Caudate nucleus (tissue), 63 donors: ENCODE measurements at places on chromosomes 13 and 19.

GRCh38 chr19:45778010-45778661, 4.2 kb downstream of the DMPK start:
- DNase-seq: no peak

DNA sequence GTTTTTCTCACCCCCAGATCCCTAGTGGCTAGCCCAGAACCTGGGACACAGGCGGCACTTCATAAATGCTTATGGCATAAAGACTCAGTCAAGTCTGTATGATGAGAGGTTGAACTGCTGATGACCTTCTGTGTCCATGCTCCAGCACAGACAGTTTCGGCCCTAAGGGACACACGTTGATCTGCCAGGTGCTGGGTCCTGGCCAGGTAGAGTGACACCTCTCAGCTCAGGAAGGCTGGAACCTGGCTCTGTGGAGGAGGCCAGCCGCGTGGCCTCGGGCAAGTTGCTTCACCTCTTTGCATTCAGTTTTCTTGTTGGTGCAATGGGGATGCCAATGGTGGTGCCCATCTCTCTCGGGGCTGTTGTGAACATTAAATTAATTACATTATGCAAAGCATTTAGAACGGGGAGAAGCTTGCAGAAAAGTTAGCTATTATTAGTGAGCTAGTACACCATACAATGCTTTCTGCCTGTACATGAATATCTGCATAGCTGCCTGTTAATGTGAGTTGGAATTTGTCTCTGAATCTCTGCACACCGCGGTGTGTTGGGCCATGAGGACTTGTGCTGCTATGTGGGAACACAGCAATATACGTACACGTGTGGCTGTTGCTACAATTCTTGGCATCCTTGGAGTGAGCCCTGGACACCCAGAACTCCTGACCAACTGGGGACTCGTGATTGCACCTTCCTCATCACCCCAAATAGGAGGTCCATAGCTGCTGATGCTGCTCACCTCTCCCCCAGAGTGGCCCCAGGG, 8.4 kb downstream of the GADD45B start:
- DNase-seq: no peak

- no peak for DNase-seq
Observed at GRCh38 chr19:8631425-8631819, 989 bp downstream of the NFILZ start.

- DNase-seq: no peak
Observed at GRCh38 chr13:25971459-25972145, 80.2 kb downstream of the SHISA2 start.

DNA sequence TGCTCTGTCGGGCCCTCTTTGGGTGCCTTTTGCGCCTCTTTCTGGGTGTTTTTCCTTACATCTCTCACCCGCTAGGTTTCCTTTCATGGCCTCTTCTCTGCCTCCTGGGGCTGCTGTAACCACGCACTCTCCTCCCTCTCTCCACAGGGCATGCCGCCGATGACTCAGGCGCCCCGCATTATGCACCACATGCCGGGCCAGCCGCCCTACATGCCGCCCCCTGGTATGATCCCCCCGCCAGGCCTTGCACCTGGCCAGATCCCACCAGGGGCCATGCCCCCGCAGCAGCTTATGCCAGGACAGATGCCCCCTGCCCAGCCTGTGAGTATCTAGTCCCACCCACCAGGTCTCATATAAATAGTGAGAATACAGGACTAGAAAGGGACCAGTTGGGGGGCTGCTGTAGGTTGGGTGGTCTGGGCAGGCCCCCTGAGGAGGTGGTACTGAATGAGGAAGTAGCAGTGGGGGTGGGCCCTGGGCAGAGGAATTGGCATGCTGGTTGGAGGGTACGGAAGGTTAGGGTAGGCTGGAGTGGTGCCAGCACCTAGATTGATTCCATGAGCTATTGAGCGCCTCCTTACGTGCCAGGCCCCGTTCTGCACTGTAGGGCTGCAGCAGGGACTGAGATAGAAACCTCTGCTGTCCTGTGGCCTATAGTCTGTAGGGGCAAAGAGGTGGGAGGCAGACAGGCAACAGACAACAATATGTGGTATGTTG, 11.9 kb downstream of the SNRPA start:
- DNase-seq: no peak

- DNase-seq: peak; percentile 74
Observed at GRCh38 chr13:102400675-102401145, 1.1 kb downstream of the FGF14 start.

DNA sequence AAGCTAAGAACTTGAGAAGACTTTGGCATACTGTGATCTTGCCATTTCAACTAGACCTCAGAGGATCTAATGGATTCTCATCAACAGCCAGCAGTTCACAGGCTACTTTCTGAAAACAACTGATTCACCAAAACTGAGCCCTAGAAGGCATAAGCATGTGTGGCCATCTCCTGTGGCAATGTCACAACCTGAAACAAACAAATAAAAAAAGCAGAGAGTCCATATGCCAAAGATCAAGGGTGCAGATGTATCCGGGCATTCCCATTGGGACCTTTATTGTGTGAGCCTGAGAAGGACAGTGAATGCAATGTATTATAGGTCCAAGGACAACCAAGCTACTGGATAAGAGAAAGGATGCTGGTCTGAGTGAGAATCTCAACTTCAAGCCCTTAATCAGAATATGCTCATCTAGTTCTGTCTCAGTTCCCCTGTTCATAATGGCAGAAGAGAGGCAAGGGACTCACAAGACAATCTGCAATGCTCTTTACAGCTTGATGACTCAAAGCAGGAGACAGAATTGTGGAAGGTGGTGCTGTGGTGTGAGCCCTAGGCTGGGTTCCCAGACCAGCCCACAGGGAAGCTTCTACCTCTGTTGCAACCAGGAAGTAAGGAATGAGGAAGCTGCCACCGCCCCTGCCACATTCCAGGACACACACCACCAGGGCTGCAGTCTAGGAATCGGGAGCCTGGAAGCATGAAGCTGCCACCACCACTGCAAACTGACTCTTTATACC, 133.7 kb downstream of the RAP2A start:
- DNase-seq: no peak

GRCh38 chr13:48163061-48163460, 68.2 kb upstream of the MED4 start:
- DNase-seq: no peak

DNA sequence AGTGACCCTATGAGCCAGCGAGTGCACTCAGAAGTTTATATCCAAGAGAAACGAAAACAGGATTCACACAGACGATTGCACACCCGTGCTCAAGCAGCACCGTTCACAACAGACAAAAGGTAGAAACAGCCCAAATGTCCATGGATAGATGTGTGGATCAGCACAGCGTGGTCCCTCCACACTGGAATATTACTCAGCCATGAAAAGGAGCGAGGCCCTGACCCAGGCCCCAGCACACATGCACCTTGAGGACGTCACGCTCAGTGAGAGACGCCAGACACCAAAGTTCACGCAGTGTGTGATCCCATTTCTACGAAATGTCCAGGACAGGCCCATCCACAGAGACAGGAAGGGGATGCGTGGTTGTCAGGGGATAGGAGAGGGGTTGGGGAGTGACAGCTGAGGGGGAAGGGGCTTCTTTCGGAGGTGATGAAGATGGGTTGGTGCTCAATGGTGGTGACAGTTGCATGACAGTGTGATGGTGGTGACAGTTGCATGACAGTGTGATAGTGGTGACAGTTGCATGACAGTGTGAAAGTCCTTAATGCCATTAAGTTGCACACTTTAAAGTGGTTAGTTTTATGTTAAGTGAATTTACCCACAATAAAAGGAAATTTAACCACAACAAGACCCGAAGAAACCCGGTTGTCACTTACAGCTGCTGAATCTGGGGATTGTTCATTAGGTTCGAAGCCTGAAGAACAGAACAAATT, 18.9 kb upstream of the SLC39A3 start:
- no peak for DNase-seq

GRCh38 chr19:9144920-9145319, 4.7 kb downstream of the ZNF317 start:
- no peak for DNase-seq

GRCh38 chr13:113350065-113350937, 13.6 kb downstream of the GRTP1 start:
- no peak for DNase-seq
